Mucosa of gallbladder (tissue), 1 donor: ENCODE measurements at places on chromosomes 13 and 19. TPM values are rescaled to one million over a fixed set of nuclear protein-coding genes. Genes with fewer than 3 reads are reported as not detected.

The VAV1 gene
- 12.7 TPM for total RNA-seq

The ZNF763 gene
- 5.2 TPM for total RNA-seq

The ACER1 gene
- 0.14 TPM for total RNA-seq

- no peak for DNase-seq
Observed at GRCh38 chr13:24630851-24631620, 49.2 kb upstream of the ATP12A start.

The CALR3 gene
- total RNA-seq = not detected

DNA sequence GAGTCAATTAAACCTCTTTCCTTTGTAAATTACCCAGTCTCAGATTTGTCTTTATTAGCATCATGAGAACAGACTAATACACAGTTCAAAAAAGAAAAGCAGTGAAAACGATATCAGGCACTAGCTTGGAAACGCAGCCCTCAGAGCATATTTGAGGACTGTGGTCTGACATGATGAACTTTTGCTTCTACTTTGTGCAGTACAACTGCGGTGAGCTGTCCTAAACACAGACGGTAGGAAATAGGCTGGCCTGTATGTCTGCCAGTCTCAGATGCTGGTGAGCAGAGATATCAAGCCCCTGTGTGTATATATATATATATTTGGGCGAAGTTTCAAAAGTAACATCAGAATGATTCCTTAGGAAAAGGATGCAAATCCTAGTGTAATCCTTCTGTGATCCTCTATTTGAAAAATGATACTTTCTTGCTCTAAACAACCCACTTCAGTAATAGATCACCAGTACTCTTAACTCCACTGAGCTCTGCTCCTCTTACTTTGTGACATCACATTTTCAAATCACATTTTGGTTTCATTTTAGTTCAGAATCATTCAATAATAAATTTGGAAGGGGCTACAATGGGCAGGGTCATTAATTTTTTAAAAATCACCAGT lies 74.4 kb downstream of the TNFRSF19 start:
- DNase-seq = no peak

The TMEM91 gene
- 8.6 TPM for total RNA-seq

DNA sequence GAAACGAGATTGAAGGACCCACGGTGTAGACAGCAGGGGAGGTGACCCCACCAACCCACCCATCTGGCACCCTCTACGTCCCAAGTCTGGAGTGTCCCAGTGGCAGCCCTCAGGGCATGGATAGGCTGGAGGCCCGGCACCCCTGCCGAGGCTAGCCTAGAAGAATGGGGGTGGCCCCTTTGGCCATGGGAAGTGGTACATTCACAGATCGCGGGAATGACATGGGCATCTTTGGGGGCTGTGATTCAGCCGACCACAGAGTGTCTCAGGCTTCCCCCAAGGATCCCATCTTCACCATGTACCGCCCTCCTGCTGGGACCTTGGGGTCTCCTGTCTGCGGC lies 11.3 kb upstream of the MKNK2 start:
- DNase-seq = no peak

The TEX29 gene
- 0.92 TPM for total RNA-seq

The SPRY2 gene
- total RNA-seq = 21.8 TPM

The ZNF493 gene
- total RNA-seq = 31.6 TPM

DNA sequence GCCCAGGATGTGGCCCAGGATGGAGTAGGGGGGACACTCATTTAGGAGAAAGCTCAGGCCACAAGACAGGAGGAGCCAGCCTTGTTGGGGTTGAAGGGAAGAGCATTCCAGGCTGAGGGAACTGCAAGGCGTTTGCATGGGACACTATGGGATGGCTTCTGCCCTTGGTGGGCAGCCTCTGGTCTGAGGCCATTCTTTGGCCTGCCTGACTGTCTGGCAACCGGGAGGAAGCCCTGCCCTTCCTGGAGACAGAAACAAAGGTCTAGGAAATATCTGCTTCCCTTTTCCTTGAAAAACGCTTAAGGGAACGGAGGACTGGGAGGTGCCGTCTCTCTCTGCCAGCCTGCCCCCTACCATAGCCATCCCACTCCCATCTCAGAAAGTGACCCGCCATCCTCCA lies 2.8 kb upstream of the ICAM1 start:
- no peak for DNase-seq

The LENG8 gene
- total RNA-seq = 236 TPM

GRCh38 chr19:11093689-11094238 lies 4.5 kb downstream of the LDLR start:
- no peak for DNase-seq

DNA sequence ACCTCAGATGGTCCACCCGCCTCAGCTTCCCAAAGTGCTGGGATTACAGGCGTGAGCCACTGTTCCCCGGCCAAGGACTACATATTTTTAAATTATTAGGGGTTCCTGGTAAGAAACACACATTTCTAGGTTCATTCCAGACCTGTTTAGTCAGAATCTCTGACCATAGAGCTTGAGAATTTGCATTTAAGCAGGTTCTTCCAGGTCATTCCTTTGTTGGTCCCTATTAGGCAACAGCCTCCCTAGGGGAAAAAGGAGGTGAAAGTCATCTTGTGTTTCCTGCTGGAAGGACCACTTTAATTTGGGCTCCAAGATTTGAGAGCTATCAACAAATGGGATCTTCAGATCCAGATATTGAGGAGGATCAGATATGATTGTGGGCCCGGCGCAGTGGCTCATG lies 16.3 kb downstream of the S1PR2 start:
- no peak for DNase-seq

DNA sequence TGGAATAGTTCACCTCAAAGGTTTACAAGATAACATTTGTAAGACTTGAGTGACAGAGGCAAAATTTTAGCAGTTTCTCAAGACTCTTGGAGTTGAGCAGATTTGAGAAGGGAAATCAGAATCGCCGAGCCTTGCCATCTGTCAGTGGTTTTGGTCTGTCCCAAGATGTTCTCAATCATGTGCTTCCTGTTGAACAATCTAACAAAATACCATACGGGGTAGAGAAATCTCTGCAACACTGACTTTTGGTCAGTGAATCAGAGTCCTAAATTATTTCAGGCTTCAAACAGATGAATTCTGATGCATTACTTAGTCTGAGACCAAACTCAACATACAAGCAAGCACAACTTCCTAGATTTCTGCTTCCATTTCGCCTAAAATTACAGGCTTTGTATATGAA lies 3.8 kb downstream of the KCTD12 start:
- DNase-seq = no peak

DNA sequence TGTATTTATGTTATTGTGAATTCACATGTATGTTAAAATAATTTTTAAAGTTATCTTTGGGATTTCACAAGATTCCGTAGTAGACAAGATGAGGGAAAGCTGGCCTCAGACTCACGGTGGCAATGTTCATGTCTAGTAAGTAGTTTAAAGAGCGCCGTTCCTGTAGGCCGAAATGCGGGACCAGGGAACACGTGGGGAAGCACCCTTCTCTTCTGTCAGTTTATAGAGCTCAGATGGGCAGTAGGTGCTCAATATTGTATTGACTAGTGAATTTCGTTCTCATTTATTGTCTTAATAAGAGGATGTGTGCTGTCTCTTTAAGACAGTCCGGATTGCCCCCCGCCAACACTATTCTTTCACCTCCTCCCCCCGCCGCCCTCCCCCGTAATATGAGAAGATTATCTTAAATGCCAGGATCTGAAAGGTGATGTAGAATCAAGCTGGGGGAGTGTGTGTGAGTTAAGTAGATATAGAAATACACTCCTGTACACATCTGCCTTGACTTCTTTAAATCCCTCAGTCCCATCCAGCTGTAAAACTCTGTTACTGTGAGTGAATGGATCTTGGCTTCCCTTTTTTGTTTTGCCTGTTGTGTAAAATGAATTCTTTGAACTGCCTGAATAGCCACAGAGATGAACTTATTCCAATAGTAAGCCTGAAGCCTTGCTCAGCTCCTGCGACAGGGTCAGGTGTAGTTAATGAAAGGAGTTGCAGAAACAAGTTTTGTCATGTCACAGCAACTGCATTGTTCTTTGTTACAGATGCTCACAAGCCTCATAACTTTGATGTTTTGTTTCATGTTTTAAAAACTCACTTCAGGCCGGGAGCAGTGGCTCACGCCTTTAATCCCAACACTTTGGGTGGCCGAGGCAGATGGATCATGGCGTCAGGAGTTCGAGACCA lies 1.3 kb downstream of the LAMP1 start:
- DNase-seq = no peak

GRCh38 chr19:39212375-39212742 lies 8.3 kb upstream of the SYCN start:
- no peak for DNase-seq

GRCh38 chr13:23701636-23702035 lies 131.4 kb downstream of the TNFRSF19 start:
- DNase-seq = peak; percentile 52

The CCL25 gene
- total RNA-seq = not detected

The MTIF3 gene
- total RNA-seq = 56.3 TPM

The FAM216B gene
- total RNA-seq = not detected

- DNase-seq = no peak
Observed at GRCh38 chr19:52734331-52734892, 432 bp downstream of the ZNF611 start.

DNA sequence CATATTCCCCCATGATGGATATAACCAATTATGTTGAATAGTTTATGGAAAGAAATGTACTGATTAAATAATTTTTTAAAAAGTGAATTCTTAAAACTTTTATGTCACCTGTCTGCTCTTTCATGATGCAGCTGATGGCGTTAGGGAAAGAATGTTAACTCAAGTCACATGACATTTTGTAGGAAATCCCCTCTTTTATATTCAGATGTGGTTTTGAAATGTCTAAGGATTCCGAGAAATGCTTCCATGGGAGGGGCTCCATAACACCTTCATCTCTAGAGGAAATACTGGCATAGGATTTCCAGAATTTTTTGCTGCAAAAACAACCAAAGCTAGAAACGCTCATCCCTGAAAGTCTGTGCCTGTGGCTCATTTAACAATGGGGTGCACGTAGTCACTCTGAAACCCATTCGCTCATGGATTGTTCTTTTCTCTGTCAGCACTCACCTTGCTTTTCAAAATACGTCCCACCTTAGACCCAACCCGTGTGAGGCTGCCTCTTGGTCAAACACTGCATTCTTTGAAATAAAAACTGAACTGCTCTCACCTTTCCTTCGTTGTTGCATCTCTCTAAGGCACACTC lies 288.9 kb downstream of the SHISA2 start:
- DNase-seq = no peak

DNA sequence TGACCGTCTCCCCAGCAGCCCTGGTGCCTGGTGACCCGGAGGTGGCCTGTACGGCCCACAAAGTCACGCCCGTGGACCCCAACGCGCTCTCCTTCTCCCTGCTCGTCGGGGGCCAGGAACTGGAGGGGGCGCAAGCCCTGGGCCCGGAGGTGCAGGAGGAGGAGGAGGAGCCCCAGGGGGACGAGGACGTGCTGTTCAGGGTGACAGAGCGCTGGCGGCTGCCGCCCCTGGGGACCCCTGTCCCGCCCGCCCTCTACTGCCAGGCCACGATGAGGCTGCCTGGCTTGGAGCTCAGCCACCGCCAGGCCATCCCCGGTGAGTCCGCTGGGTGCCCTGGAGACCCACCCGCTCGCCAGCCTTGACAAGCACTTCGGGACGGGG lies 2.2 kb downstream of the MADCAM1 start:
- DNase-seq = no peak

The DOCK9 gene
- total RNA-seq = 72.2 TPM

The CFAP97D2 gene
- not detected for total RNA-seq

DNA sequence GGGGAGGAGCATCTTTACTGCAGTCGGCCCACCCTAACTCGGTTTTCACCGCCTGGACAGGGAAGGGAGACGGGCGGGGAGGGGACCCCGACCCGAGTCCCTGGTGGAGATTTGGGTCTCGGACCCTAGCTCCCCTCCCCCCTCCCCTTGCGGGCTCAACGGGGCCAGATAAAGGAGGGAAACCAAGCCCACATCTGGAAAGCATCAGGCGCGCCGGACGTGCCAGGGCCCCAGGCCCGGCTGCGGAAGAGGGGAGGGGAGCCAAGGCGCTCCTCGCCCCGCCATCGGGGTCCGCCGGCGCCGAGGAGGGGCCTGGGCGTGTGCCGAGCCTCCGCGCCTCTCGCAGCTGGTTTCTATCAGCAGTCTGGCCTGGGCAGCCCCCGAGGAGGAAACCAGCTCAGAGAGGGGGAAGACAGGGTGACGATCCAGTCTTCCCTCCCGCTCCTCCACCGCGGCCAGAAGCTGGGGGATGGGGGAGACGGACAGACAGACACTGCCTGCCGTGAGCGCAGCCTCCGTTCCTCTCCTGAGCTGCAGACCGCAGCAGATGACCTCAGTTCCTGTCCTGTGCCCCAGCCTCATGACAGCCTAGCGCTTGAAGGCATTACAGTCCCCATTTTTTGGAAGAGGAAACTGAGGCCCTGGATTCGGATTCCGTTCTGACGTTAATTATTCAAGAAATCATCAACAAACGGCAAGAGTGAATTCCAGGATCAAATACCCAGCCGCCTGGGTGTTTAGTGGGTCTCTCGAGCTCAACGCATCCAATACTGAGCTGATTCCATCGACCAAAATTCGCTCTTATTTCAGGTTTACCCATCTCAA lies 3.6 kb upstream of the GNG8 start:
- DNase-seq = peak; percentile 43

The SBK3 gene
- total RNA-seq = 0.20 TPM

The COX7A1 gene
- 55.7 TPM for total RNA-seq

DNA sequence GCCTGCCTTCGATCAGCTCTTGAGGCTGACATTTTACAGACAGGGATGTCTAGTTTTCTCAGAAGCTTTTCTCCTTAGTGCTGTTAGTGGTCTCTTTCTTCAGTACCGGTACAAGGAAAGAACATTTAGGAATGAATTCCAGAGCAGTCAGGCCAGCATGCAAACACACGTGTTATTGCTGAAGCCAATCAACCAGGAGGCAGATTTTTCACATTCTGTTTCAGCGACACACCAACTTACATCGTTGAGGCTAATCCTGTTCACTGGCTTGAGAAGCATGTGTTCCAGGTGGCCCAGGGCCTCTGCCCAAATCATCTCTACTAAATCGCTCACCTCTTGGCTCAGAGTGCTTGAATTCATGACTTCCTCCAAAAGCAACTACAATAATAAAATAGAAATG lies 19.2 kb downstream of the PARP4 start:
- DNase-seq = no peak

The KIR3DL2 gene
- total RNA-seq = not detected

GRCh38 chr13:92612892-92613291 lies 613.7 kb upstream of the GPC6 start:
- no peak for DNase-seq

The CDC42EP5 gene
- total RNA-seq = 14.9 TPM

DNA sequence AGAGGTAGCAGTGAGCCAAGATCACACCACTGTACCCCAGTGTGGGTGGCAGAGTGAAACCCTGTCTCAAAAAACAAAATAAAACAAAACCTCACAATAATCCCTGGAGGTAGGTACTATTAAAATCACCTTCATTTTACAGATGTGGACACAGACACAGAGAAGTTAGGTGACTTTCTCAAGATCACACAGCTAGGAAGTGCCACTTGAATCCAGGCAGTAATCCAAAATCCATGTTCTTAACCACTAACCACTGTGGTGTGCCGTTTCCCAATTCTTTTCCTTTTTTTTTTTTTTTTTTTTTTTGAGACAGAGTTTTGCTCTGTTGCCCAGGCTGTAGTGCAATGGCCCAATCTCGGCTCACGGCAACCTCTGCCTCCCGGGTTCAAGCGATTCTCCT lies 9.0 kb downstream of the PPP1R14A start:
- no peak for DNase-seq

GRCh38 chr19:48708471-48708870 lies 11.1 kb downstream of the MAMSTR start:
- DNase-seq = no peak

The EEF1AKMT1 gene
- total RNA-seq = 6.5 TPM

The TSC22D1 gene
- total RNA-seq = 185 TPM
